ENCODE measurements at places on chromosomes 3 and 15.

DNA sequence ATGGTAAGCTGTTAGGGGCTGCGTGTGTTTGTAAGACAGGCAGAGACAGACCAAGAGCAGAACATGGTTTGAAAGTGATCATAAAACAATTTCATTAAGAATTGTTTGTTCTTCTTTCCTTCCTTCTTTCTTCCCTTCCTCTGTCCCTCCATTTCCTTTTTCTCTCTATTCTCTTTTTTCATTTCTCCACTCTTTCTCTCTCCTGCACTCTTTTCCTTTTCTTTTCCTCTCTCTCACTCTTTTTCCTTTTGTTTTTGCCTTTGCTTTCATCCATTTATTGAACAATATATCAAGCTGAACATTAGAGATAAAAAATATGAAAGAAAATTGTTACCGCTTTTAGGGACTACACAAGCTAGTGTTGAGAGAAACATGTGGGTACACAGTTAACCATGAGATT lies 62.2 kb upstream of the GOLIM4 start:
- no peak for DNase-seq

DNA sequence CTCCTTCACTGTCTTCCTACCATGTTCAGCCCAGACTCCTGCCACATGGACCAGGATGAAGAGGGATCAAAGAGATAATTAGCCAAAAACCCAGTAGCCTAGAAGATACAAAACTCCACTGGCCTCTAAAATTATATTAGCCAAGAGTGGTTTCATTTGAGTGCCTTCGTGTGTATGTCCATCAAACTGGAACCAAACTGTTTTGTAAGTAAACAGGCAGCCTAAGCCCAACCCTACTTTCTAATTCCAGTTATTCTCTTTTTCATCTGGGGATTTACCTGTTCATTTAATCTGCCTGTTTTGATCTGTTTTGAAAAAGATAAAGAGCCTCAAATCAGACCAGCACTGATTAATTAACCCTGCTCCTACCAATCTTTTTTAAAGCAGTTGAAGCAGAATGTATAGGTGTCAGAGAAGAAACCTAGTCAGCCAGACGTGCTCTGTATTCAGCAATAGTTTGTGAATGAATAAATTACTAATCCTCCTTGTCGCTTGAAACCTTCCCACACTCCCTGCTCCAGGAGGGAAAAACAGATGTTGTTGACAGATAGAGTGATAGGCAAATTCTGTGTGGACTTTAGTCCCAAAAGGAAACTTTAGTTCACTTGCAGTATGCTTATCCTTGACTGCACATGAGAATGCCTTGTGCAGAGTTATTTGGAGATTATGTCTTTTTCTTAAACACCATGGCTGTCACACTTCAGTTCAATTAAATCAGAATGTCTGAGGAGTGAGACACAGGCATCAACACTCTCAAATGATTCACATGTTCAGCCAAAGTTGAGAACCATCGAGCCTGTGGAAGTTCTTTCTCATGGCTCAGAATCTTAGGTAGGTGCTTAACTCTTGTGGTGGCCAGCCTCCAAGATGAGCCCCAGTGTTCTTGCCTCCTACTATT lies 55.5 kb upstream of the ZBED2 start:
- DNase-seq, result no peak

DNA sequence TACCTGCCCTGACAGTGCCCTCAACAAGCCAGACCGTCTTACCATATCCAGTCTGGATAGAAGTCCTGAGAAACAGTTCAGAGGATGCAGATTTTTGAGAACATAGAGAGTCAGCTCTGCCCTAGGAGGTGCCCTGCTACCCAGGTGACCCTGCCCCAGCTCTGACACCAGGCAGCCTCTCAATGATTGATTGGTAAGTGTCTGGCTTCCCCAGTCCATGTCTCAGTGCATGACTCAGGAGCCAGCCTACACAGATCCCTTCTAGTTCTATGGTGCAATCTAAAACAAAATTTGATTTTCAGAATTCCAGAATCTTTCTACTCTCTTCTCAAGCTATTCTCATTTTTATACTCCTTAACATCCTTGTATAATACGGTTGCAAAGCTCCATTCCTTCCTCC lies 292.1 kb downstream of the VPS13C start:
- no peak for DNase-seq

- DNase-seq, result no peak
Observed at GRCh38 chr15:80635953-80636352, 59.2 kb upstream of the ABHD17C start.

All from head of caudate nucleus (tissue), 42 donors.